SW480 (cell line): ENCODE measurements at places on chromosomes 4 and X.
A peak's percentile ranks its signal among the peaks of the same experiment; 100 is the strongest.

GRCh38 chr4:21952549-21952948, 4.0 kb upstream of the KCNIP4 start:
- DNase-seq = no peak

GRCh38 chr4:64272432-64272831, 136.8 kb downstream of the TECRL start:
- DNase-seq = no peak

DNA sequence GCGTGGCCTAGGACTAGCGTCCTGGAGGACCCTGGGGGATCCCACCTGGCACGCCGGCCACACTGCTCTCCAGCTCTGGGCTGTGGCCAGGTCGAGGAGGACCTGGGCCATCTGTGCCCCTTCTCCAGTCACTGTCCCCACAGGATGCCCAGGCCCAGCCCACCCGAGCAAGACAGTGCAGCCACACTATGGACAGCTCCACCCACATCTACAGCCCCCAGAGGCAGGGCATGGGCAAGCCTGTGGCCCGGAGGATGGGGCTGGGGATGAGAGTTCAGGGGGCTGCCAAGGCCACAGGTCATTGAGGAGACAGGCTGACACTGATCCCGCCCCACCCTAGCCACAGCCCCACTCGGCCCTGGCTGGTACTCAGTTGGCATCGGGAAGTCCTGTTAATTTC, 30.3 kb downstream of the FAM53A start:
- DNase-seq = no peak

DNA sequence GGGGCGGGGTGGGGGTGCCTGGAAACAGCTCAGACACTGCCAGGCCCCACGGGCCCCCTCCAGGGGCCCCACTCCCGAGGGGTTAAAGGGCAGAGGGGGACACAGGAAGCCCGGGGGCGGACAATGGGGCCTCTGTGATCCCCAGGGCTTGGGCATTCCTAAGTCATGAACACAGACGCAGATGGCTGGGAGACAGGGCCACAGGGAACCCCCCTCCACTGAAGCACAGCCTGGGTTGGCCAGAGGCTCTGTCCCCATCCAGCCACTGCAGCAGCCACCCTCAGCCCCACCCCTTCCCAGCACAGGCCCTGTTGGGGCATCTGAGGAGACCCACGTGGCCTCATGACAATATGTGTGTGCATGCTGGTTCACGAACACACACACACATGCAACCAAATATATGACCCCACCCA, 3.9 kb downstream of the L1CAM start:
- peak; percentile 92 for DNase-seq

GRCh38 chrX:78024349-78025059, 55.1 kb upstream of the PGAM4 start:
- DNase-seq = peak; percentile 14

- DNase-seq = peak; percentile 56
These were observed 692 bp downstream of the FAM241A start for GRCh38 chr4:112145790-112146501.

GRCh38 chrX:70423936-70424675, 992 bp downstream of the GDPD2 start:
- DNase-seq = no peak

- no peak for DNase-seq
These were observed 20.4 kb upstream of the FBXW7 start for GRCh38 chr4:152556283-152556682.

GRCh38 chrX:50671661-50672060, 142.3 kb downstream of the SHROOM4 start:
- no peak for DNase-seq

- DNase-seq = no peak
These were observed 374.9 kb upstream of the GALNT7 start for GRCh38 chr4:172793565-172794306.

DNA sequence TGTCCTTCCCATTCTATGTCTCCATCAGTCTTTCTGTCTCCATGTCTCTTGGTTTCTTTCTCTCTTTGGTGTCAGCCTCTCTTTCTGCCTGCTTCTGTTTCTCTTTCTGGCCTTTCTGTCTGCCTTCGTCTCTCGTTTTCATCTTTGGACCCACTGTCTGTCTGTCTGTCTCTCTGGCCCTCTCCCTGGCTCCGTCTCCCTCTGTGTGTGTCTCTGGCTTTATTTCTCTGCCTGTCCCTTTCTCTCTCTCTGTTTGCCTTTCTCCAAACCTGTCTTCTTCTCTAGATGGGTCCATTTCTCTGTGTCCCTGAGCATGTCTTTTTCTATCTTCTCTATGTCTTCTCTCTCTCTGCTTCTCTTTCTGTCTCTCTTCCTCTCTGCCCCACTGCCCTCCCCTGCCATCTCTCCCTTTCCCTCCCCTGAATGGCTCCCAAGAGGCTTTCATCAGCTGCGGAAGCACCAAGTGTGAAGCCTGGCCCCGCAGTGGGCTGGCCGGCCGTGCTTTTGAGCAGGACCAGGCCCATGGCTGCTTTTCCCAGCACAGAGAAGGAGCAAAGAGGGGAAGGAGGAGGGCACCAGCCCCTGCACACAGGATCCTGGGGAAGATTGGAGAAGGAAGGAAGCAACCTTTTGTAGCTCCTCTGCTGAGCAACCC, 57.4 kb downstream of the PJA1 start:
- no peak for DNase-seq

GRCh38 chr4:110371016-110371770, 104.8 kb upstream of the ENPEP start:
- no peak for DNase-seq

DNA sequence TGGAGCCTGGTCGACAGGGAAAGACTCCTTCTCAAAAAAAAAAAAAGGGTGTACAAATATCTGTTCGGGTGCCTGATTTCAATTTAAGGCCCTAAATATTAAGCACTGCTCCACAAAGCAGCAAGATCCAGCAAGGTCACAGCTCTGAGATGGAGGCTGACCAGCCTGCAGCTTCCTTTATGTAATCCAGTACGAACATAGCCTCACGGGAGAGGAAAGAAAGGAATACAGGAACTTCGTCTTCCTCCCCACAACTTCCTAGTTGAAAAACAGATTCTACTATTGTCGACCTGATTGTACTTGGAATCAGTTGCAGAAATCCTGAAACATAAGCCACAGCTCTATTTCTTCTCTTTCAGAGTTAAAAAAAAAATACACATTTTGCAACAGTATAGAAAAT, 53.5 kb upstream of the TBC1D9 start:
- DNase-seq = no peak

DNA sequence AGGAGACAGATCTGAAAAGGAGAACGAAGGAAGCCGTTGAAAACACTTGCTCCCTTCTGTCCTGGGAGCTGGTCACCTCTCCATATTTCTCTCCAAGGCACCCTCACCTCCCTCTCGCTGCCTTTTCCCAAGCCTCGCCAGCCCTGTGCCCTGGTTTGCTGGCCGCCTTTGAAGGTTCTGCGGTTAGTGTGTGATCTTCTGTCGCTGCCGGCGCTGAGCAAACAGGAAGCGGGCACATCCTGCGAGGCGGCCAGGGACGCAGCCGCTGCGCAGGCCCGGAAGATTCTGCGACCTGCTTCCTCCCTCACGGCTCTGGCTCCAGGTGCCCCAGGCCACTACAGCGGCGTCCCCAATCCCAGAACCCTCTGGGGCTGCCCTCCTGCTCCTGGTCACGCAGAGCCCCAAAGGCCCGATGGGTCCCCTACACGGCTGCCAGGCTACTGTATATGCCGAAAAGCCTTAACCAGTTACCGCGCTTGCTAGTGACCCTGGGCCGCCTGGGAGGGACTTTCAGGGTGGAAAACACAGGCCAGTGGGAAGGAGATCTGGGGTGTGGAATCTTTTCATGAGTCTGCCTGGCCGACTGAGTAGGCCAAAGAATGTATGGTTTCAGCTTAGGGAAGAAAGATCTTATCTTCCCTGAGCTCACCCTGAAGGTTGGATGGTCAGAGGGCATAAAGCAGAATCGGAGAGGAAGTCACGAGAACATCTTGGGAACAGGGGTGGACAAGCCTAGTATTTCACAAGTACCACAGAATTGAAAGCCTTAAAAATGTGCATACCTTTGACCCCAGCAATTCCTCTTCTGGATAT, 2.3 kb upstream of the SASH3 start:
- peak; percentile 93 for DNase-seq

DNA sequence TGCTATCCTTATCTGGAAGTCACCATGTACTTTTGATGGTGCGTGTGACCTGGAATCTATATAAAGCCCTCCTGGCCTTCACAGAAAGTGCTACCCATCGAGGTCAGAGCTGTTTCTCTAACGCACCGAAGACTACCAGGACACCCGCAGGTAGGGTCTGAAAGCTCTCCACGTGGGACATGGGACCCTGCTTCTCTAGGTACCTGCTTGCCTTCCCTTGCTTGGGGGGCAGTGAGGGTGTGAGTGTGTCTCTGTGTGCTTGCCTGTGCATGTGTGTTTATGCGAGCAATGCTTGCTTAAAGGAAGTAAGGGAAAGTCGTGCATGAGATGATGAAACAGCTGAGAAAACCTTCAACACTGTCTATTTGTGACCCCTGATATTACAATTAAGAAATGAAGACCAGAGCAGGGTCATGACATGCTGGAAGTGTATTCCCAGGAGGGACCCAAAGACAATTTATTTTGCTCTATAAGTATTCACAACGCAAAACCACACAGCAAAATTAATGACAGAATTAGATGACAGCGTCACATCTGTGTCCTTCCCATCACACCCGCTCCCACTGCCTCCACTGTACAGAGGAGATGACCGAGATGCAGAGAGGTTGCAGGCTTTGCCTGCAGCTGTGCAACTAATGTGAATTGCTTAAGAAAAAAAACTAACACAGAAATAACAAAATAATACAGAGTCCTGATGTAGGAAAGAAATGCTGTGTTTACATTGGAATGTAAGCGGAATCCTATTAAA, 76.4 kb upstream of the HELT start:
- no peak for DNase-seq

DNA sequence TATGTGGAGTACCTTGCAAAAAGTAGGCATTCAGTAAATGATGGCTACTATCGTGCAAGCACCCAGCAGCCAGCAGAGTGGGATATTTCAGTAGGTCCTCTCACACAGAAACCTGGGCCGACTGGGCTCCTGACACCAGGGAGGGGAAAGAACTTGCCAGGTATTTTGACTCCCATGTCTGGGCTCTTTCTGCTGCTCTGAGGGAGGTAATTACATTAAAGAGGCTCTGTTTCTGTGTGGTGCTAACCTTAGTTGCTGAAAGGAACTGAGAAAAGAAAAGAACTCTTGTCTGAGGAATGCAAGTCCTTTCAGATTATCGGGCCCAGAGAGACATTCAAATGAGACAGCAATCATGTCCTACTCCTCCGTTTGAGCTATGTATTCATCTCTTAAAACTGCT, 175.8 kb upstream of the MTMR8 start:
- no peak for DNase-seq

GRCh38 chr4:24121395-24122175, 231.7 kb upstream of the PPARGC1A start:
- DNase-seq = no peak
